Stimulated activated CD4-positive, alpha-beta T cell treated with anti-CD3 and anti-CD28 coated beads, Interleukin-15, amount 100 ng/mL, for 24 hours (primary cell): ENCODE measurements at places on chromosomes 4 and X.

DNA sequence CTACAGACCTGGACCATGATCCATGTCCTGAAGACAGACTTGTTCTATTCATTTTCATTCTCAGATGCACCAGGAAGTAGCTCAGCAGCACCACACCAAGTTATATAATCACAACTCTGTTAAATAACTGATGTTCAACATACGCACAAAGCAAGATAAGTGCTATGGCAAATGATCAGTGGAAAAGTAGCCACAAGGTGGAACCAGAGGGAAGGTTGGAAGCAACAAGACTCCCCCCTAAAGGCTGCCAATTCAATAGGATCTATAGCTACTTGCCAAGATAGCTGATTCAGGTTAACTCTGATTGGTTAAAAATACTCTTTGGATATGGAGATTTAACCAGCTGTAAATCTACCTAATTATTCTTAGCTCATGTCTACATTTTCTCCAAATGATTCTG lies 23.7 kb upstream of the FAM47B start:
- no peak for DNase-seq

- DNase-seq: peak; percentile 34
Observed at GRCh38 chr4:170853422-170854021, 763.8 kb upstream of the AADAT start.

DNA sequence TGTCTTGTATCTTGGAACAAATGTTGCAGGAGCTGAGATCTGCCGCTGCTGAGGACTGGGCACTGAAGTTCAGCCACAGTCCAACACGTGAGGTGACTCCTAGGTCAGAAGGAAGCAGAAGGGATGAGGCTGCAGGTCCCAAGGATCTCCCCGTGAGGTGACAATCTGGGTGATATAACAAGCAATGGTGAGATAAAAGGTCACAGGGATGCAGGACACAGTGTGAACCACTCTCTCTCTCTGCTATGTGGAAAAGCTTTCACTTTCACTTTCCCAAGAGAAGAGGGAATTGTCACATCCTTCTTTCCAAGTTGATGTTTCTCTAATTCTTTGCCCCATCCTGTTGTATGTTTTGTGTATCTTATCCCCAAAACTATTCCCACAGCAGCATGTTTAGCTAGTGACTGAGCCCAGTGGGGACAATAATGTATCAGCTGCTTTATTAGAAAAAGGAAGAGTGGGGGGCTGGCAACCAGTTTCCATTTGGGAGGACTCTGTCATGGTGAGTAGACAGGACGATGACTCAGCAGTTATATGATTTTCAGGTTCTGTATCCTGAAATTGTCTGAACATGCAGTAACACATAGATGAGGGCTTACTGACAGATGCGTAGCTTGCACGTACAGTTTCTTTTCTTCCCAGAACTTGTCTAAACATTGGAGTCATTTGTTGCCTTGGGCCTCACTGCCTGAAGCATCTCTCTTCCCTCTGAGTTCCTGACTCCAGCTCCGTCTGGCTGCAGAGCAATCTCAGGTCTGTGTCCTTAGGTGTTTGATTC lies 1415.8 kb upstream of the TENM3 start:
- DNase-seq: no peak

- DNase-seq: no peak
Observed at GRCh38 chr4:130632731-130633604, 1537.0 kb downstream of the C4orf33 start.

DNA sequence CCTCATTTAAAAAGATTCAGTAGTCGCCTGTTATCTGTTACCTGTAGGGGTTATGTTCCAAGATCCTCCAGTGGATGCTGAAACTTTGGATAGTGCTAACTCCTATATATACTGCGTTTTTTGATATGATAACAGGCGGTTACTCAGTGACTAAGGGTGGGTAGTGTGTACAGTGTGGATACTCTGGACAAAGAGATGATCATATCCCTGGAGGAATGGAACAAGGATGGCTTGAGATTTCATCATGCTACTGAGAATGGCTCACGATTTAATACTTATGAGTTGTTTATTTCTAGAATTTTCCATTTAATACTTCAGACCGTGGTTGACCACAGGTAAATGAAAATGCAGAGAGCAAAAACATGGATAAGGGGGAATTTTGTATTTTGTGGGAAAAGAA lies 21.5 kb downstream of the FAM47E start:
- no peak for DNase-seq

GRCh38 chrX:10011261-10011931 lies 44.2 kb downstream of the CLDN34 start:
- no peak for DNase-seq

DNA sequence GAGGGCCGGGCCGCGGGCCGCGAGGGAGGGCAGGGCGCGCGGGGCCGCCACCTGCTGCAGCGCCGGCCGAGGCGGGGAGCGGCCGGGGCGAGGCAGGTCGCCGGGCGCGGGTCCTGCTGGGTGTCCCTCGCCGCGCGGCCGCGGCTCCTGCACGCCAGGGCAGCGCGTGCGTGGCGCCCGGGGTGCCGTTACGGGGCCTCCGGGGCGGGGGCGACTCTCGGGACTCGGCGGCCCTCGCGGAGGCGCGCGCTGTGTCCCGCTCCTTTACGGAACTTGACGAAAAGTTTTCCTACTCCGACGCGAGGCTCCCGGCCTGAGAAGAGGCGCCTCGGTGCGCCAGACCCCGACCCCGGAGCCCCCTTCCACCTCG lies 329 bp downstream of the TBC1D14 start:
- DNase-seq: peak; percentile 63
